ENCODE measurements at places on chromosomes 3 and 15.

- DNase-seq, result no peak
These were observed 65.6 kb downstream of the LMLN start for GRCh38 chr3:198025644-198026043.

DNA sequence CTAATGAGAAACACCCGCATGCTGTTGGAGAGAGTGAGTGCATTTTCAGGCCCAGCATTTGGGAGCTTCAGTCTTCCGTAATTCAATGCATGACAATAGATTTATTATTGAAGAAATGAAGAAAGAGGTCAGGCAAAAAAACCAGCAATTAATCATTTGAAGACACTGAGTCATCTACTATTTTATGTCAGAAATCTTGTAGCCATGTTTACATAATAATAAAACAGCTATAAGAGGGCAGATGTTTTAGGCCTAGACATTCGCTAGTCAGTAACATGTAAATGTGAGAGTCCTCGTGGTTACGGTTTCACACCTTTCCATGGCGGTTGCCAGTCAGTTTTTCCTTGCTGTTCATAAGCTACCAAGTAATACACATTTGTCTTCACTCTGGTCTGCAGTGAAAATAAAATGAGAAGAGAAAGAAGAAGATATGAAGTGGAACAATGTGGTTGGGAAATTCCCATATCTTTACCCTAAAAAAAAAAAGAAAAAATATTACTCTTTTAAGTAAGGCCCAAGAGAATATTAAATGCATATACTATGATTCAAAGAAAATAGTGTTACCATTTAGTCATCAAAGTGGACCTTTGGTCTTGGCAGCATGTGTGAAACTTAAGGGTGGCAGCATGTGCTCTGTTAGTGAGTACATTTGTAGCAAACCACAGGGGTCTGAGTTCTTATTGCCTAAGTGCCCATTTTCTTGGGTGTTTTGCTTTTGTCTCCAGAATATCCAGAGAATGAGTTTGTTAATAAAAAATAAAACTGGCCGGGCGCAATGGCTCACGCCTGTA, 140.5 kb upstream of the TBL1XR1 start:
- no peak for DNase-seq

- DNase-seq, result no peak
These were observed 461.8 kb downstream of the RAP2B start for GRCh38 chr3:153623834-153624233.

GRCh38 chr3:39168156-39168780, 14.9 kb upstream of the CSRNP1 start:
- DNase-seq, result no peak

Measured in substantia nigra (tissue), 51 donors.